Fibroblast of skin of right quadriceps (primary cell): ENCODE measurements at places on chromosomes 2 and 18.

DNA sequence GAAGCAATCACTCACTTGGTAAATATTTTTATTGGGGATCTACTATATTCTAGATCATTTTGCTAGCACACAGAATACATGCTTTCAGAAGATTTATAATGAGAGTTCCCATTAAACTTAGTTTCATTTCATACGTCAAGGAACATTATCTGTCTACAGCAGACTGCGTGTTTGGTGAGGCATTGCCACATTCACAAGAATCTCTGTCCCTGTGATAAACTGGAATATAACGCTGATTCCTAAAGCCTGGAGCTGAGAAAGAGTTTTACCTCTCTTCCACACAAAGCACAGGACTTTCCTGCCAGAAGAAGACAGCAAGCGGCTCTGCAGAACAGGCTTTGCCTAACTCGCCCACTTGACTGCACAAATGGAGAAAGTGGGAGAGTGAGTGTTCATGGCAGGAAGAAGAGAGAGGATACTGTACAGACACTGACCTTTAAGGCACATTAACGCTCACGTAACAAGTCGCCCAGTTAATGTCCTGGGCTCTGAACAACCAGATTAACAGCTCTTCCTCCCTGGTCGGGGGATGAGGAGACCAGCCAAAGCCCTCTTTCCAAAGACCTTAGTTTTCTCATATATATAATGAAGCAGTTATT lies 356.2 kb downstream of the GPD2 start:
- no peak for DNase-seq

- no peak for DNase-seq
These were observed 14.8 kb upstream of the INHBB start for GRCh38 chr2:120330946-120331822.

DNA sequence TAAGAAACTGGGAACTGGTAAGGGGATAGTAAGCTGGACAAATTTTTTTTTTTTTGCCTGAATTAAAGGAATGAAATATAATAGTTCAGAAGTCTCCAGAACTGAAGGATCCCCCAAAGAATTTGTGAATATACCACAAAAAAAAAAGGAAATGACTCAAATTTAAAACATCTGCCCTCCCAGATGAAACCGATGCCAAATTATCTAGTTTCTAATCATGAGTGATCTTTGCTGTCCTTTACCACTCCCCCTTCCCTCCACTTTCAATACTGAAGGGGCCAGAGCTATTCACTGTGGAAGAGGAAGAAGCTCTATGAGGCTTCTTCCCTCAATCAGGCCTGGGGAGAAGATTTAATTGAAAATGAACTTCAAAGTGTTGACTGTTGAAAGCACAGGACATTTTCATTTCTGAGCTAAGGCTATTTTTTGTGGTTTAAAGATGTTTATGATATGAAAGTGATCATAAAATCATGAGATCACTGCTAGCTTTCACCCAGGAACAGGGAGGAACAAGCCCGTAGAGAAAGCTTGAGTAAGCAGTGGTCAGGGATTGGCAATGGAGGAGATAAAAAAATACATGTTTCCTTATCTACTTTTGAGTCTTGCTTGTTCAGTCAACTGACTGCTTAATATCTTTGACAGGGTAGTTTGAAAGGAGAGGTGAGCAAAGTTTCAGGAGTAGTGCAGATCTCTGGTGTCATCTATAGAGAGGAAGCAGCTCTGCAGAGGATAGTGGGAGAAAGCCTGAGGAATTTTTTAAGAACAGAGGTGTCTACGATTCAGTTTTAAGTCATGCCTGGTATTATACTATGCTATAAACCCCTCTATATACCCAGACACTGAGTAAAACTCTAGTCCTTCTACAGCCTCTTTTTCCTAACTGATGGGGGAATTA lies 409.5 kb upstream of the FIGN start:
- DNase-seq, result peak; percentile 76

DNA sequence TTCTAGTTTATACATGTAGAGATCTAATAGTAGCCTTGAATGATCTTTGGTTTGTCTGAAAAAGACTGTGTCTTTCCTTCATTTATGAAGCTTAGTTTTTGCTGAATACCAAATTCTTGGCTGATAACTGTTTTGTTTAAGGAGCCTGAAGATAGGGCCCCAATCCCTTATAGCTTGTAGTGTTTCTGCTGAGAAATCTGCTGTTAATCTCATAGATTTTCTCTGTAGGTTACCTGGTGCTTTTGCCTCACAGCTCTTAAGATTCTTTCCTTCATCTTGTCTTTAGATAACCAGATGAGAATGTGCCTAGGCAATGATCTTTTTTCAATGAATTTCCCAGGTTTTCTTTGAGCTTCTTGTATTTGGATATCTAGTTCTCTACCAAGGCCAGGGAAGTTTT lies 562.1 kb downstream of the XIRP2 start:
- DNase-seq, result no peak

GRCh38 chr18:40058811-40059570 lies 1896.0 kb upstream of the PIK3C3 start:
- DNase-seq, result no peak

DNA sequence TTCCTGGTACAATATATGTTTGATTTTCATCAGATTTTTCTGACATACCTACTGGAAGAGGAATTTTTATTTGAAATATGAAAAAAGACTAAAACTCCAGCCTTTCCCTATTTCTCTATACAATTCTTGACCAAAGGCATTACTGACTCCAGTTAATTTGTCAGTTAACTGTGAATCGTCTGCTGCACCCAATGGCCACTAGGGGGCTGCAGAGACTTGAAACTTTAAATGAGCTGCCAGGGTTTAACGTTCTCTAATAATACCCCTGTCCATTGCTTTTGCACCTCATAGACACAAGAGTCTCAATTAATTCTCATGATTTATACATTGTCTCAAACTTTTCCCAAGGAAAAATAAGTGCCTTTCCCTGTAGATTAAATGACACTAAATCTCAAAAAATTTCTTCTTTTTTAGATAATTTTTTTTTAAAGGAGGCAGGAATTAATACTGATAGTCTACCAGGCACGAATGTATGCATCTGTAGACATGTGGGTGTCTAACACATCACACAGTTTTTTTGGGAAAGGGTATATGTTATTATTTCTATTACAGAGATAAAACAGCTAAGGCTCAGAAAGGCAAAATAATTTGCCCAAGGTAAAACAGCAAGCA lies 1.8 kb upstream of the ALK start:
- peak; percentile 53 for DNase-seq

GRCh38 chr18:66126266-66126665 lies 375.5 kb downstream of the CDH7 start:
- DNase-seq, result no peak

DNA sequence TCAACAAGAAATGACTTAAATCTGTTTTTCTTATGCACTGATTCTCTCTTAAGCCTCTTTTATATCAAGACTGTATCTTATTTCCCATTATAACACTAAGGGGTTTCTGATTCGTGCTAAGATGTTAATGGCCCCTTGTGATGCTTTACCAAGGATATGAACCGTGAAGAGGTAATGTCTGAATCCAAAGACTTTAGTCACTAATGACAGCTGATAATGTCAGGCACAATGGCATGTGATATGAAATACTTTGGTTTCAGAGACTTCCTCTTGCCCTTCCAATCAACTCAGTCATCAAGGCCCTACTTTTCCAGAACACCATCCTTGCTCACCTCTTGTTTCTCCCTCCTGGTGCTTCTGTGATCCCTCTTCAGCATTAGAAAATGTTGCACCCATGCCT lies 262.8 kb downstream of the KCNE4 start:
- DNase-seq, result peak; percentile 19

- peak; percentile 38 for DNase-seq
These were observed 111.9 kb upstream of the COL5A2 start for GRCh38 chr2:189291460-189291859.

- no peak for DNase-seq
These were observed 63.6 kb downstream of the MARCO start for GRCh38 chr2:119005555-119005954.

GRCh38 chr2:157443090-157443489 lies 799 bp downstream of the CYTIP start:
- DNase-seq, result no peak

GRCh38 chr18:35861367-35862118 lies 110.9 kb upstream of the RMP24 start:
- no peak for DNase-seq

DNA sequence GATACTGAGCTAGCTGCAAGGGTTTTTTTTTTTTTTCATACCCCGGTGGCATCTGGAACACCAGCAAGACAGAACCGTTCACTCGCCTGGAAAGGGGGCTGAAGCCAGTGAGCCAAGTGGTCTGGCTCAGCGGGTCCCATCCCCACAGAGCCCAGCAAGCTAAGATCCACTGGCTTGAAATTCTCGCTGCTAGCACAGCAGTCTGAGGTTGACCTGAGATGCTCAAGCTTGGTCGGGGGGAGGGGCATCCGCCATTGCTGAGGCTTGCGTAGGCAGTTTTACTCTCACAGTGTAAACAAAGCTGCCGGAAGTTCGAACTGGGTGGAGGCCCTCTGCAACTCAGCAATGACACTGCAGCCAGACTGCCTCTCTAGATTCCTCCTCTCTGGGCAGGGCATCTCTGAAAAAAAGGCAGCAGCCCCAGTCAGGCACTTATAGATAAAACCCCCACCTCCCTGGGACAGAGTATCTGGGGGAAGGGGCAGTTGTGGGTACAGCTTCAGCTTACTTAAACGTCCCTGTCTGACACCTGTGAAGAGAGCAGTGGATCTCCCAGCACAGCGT lies 5.1 kb upstream of the MIB1 start:
- no peak for DNase-seq

DNA sequence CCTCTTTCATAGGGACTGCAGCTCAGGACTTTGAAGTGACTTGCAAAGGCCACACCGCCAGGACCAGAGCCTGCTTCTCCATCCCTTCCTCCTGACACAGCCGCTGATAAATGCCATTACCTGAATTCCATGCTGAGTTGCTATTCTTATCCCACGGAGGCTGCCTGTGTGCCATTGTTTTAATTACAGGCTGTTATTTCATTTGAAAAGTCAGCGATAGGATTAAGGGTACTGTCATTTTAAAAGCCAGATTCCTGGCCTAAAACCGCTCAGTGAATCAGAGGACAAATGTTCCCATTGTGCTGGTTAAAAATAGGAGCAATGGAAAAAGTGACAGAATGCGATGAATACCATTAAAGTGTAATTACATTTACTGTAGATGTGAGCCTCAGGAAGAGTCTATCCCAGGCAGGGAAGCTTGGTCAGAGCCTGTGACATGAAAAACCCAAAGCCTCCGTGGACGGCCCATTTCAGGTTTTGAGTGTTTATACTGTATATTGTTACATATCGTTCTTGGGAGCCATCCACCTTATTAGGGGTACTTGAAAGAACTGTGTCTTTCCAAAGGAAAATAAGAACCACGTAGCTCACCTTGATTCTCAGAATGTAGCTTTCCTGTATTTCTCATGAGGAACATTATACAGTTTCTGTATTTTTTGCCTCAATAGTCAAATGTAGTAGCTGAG lies 41.3 kb downstream of the PDCL3 start:
- DNase-seq, result peak; percentile 31

GRCh38 chr18:9275890-9276289 lies 58.7 kb upstream of the TWSG1 start:
- DNase-seq, result no peak

GRCh38 chr2:229777716-229778115 lies 63.4 kb upstream of the DNER start:
- no peak for DNase-seq

- DNase-seq, result no peak
These were observed 355.1 kb upstream of the ZC3H15 start for GRCh38 chr2:186130748-186131641.

DNA sequence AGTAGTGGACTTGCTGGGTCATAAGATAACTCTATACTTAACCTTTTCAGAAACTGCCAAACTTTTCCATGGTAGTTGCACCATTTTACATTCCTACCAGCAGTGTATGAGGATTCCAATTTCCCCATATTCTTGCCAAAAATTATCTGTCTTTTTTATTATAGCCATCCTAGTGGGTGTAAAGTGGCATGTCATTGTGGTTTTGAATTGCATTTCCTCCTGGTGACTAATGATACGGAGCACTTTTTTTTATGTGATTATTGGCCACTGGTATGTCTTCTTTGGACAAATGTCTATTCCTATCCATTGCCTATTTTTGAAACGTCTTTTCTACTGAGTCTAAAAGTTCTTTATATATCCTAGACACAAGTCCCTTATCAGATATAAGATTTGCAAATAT lies 44.3 kb downstream of the CACNB4 start:
- peak; percentile 84 for DNase-seq

- DNase-seq, result no peak
These were observed 12.4 kb downstream of the SLC66A2 start for GRCh38 chr18:79939096-79939495.

GRCh38 chr18:44817831-44818473 lies 137.3 kb downstream of the SETBP1 start:
- DNase-seq, result no peak

GRCh38 chr2:169185711-169186110 lies 116.3 kb downstream of the DHRS9 start:
- DNase-seq, result no peak
